ENCODE measurements at places on chromosomes 12 and 14.

DNA sequence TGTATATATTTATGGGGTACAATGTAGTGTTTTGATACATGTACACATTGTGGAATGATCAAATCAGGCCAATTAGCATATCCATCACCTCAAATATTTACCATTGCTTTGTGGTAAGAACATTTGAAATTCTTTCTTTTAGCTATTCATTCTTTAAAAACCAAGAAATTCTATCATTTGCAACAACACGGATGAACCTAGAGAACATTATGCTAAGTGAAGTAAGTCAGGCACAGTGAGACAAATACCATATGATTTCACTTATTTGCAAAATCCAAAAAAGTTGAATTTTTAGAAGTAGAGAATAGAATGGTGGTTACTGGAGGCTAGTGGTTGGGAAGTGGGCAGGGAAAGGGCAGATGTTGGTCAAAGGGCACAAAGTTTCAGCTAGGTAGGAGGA is 129.3 kb upstream of the PTPRQ start:
- DNase-seq: no peak

GRCh38 chr12:105229371-105229770 is 6.6 kb downstream of the APPL2 start:
- no peak for DNase-seq

- peak; percentile 84 for DNase-seq
Measured at GRCh38 chr14:104650057-104650980, 39.1 kb upstream of the INF2 start.

DNA sequence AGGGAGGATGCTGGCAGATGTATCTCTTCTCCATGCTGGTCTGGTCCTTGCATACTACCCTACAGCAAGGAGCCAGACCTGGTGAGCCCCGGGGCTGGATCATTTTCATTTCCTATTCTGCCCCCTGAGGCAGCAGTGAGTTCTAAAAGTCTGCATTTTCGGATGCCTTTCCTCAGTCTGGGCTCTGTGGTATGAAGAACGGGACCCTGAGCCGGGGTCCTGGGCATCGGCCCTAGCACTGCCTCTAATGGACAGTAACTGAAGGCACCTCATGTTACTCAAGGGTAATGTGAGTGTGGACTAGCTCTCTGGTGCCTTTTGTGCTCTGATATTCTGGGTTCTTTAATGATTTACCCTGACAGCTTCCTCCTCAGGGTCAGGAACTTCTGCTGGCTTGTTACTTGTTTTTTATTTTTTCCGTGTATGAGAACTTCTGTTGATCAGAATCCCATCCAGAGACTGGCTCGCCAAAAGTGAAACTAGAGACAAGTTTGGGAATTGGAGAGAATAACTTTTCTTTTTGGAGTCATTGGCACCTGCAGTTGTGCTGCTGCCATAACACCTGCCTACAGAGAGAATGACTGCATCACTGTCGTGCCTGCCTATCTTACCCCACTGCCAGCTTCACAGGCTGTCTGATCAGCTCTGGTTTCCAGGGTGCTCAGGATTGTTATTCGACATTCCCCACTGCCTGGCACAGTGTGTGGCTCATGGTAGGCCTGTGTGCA is 62.3 kb downstream of the SUSD6 start:
- DNase-seq: no peak

GRCh38 chr14:55518391-55518790 is 61.6 kb upstream of the KTN1 start:
- DNase-seq: no peak

DNA sequence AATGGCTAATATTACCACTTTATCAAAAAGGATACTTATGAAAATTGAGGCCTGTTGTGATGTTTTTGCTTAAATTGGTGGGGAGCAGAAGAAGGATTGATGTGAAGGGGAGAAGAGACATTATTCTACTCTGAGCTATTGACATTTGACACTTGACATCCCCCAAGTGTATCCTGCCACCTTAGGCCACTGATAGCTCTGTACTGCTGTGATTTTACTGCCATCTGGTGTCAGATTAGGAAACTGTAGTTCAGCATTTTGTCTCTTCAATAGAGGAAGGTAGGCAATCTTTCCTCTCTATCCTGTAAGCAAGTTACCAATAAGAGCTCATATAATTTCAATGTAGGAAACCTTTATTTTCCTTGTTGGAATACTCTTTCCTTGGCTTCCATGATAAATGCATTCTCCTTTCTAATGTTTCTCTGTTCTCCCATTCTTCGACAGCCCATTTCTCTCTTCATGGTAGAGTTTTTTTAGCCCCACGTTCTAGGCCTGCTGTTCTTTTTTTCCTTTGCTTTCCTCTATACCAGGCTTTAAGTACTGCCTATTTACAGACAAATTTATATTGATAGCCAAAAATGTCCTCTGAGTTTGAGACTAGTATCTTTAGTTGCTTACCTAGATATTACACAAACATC is 46.3 kb downstream of the PPHLN1 start:
- peak; percentile 67 for DNase-seq

GRCh38 chr12:34401659-34402227 is 379.4 kb downstream of the ALG10 start:
- DNase-seq: peak; percentile 8

DNA sequence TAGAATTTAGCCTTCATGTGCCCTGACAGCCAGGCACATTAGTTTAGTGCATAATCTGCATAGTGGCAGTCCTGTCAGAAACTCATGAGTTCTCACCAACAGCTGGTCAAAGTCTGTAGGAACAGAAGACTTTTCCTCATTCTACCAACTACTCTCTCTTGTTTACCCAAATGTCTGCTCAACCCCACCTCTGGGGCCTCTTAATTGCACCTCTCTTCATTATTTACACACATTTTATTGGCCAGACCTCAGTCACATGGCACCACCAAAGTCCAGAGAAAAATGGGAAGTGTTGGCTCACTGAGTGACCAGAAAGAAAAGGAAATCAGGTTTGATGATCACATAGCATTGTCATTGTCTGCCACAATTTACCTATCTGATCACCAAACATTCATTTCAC is 114.6 kb upstream of the PLXNC1 start:
- DNase-seq: no peak

- DNase-seq: no peak
Measured at GRCh38 chr12:93461503-93461902, 5.8 kb upstream of the MRPL42 start.

DNA sequence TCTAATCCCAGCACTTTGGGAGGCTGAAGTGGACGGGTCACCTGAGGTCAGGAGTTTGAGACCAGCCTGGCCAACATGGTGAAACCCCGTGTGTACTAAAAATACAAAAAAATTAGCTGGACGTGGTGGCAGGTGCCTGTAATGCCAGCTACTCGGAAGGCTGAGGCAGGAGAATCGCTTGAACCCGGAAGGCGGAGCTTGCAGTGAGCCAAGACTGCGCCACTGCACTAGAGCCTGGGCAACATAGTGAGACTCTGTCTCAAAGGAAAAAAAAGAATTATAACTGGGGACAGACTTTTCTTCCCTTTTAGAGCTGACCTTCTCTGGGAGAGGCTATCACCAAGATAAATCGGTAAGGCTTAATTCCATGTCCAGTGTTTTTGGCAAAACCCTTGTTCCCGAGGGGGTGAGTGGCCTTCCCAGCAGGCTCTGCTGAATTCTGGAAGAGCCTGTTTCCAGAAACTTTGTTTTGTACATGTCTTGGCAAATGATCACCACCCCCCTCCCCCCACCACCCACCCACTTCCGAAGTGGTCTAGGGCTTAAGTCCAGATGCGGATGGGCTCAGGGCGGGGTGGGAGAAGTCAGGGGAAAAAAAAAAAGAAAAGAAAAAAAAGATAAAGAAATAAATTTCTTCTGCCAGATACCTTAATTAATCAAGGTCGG is 32.3 kb upstream of the DEGS2 start:
- no peak for DNase-seq

DNA sequence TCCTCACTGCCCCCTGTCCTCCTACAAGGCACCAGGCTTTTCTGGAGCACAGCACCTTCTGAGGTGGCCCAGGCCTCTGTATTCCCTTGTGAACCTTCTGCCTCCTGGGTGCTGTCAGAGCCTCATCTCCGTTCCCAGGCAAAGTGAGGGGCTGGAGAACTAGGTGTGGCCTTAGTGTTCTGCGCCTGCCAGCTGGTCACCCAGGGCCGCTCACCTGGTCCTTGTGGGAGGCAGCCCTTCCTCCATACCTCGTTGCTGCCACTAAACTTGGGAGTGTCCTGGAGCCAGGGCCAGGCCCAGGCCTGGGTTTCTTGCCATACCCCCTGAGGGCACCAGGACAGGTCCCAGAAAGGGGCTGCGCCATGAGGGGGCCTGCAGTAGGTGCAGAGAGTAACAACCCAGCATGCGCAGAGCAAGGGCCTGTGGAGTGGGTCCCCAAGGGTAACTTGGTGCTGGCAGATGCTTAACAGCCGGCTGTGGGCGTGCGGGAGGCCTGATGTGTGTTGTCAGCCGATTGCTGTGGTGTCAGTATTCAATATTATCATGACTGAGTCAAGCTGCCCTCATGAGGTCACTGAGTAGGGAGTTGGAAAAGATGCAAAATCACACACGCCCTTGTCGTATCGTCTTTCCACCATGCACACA is 17.1 kb downstream of the OTUB2 start:
- DNase-seq: no peak

- no peak for DNase-seq
Measured at GRCh38 chr14:100732766-100733100, 6.0 kb downstream of the DLK1 start.

GRCh38 chr12:62640910-62641448 is 174.4 kb downstream of the MON2 start:
- DNase-seq: no peak

GRCh38 chr12:56362130-56363059 is at the start of gene APOF:
Gene APOF, minus strand, starts transcription at chr12:56362857. Its CDS starts 112 bp downstream, at chr12:56362745.
- DNase-seq: no peak

GRCh38 chr12:131280426-131280825 is 326.7 kb downstream of the ADGRD1 start:
- peak; percentile 24 for DNase-seq

DNA sequence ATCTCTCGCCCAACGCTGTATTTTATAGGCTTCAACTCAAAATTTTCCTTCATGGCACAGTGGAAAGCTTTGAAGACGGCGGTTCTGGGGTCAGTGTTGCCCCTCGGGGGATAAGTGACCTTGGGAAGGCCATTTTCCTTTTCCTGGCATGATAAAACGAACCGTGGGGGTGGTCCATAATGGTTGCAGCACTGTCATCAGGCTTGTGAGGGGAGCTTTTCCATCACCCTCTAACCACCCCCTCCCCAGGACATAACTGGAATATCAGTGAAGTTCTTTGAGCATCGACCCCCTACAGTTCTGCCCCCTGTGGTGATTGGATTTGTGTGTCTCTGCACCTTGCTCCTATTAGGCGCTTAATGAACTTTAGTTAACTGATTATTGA is 16.0 kb downstream of the FOS start:
- no peak for DNase-seq

DNA sequence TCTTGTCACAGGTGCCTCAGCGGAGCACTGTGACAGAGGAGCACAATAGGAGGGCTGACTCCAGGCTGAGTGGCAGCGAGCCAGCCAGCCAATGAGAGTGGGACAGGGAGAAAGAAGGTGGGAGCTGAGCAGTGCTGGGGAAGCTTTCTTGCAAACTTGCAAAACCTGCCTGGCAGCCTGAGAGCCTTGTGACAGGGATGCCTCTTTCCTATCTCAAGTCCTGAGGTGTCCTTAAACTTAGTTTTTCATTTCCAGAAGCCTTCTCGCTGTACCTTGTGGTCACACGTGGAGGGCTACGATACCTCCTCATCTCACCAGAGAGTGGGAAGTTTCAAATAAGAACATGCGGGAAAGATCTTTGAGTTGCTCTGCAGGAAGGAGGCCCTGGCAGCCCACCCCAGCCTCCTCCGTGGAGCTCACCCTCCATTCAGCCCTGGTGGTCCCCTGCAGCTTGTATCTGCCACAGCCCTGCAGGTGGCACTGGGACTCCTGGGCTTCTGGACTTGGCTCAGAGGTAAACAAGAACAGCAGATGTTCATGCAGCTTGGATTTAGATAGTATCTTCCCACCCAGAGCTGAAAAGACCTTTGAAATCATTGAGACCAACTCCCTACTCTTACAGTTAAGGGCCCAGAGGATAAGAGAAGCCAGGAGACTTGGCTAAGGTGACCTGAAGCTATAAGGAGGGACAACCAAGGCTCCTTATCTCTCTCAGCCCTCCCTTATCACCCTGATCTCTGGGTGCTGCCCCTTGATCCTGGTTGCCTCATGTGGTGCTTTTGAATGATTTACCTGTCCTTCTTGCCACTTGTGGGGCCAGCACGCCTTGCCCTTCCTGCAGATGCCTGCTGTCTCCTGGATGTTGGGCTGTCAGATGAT is 153.5 kb upstream of the MAX start:
- DNase-seq: peak; percentile 73

DNA sequence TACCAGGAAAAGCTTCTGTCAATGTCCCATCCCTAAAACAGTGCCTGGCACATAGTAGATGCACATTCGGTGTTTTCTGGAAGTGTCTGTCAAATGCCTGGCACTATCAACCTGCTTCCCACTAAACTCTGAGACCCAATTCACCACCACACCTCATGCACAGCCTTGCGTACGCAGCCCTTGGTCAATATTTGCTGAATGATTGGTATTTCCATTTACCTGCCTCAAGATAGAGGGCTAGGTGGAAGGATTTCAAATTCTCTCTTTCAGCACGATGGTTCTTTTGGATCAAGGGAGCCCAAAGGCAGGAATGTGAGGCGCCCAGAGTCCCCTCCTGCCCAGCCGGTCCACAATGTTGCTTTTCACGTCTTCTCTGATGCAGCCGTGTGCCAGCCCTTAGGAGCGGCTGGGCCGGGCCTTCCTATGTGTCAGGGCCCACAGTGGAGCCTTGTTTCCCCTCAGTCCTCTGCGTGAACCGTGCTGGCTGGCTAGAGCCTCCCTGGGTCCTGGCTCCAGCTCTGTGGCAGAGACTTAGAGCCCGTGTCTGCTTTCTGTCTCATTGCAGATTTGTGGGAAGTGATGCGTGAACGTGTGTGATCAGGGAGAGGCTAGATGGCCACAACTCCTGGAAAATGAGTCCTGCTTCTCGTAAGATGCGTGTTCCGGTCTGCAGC is 99.9 kb upstream of the RFLNA start:
- peak; percentile 31 for DNase-seq

DNA sequence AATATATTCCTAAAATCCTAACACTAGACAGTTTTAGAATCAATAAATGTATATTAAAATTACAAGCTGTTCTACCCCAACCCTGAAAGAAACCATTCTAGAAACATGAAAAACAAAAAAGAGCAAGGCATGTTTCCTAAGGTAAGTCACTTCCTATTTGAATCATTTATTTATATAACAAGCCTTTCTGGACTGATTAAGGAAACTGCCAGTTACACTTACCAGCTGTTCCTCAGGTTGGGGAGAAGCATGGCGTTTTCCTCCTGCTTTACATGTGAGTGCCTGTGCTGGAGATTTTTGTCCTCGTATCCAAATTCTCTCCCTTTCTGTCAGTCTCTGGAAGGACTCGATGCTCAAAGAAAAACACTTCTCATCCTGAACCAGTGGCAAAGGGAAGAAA is 183.3 kb downstream of the EFCAB11 start:
- DNase-seq: no peak

- DNase-seq: no peak
Measured at GRCh38 chr12:93106910-93107309, 177.8 kb upstream of the EEA1 start.

GRCh38 chr12:25427337-25428249 is 125.5 kb downstream of the LMNTD1 start:
- DNase-seq: no peak
